Foreskin keratinocyte (primary cell): ENCODE measurements at places on chromosomes 6 and 20. TPM values are rescaled to one million over a fixed set of nuclear protein-coding genes. Genes with fewer than 3 reads are reported as not detected.

MUC22 gene
- polyA plus RNA-seq: not detected in 2 replicates

RAET1E gene
- 0.97 and 1.1 TPM in 2 replicates for polyA plus RNA-seq

CST2 gene
- polyA plus RNA-seq: not detected in 2 replicates

FKBP1C gene
- 0.85 and 3.3 TPM in 2 replicates for polyA plus RNA-seq

HLA-DOA gene
- polyA plus RNA-seq: not detected in 2 replicates

ANKRD66 gene
- polyA plus RNA-seq: not detected in 2 replicates
